ENCODE measurements at places on chromosomes 7 and 10.

DNA sequence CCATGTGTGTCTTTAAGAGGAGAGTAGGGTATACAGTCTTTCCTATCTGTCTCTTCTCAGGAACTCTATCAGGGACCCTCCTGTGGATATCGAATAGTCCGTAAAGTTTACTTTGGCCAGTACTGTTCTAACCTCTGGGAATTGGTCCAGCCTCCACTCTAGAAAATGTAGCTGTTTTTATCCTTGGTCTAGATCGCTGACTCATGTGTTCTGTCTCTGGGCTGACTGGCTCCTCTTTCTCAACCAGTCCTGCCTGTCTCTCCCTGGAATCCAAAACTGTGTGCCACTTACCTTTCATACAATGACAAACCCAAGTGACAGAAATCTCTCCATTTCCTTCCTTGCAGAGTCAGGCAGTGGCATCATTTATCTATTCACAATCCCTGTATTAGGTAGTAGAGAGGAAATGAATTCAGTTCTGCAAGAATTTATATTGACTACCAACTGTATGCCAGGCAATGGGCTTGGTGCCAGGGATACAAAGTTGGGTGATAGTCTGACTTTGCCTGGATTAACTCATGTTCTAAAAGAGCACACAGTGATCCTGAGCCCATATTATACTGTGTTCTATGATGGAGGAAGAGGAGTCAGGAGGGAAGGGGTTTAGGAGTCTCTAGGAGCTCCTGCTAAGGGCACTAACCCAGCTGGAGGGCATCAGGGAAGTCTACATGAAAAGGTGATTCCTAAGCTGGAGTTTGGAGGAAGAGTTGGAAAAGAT is 232.7 kb downstream of the LRMDA start:
- no peak for DNase-seq

- no peak for DNase-seq
These were observed 67.8 kb downstream of the ZNRF2 start for GRCh38 chr7:30352169-30352568.

- DNase-seq, result no peak
These were observed 167.8 kb upstream of the SEMA3A start for GRCh38 chr7:84362360-84362759.

DNA sequence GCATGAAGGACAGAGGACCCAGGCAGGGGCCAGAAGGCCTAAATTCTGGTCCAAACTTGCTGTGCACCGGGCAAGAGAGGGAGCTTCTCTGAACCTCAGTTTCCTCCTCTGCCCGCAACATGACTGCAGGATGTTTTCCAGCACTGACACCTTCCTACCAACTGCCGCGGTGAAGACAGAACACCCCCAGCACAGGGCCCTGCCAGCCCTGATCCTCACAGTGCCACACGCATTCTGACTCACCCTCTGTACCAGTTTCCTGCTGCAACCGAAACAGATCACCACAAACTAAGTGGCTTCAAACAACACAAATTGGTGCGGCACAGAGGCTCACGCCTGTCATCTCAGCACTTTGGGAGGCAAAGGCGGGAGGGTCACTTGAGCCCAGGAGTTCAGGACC is 18.1 kb downstream of the MAD1L1 start:
- DNase-seq, result peak; percentile 6

- DNase-seq, result no peak
These were observed 42.4 kb downstream of the PNLIPRP3 start for GRCh38 chr10:116470071-116470470.

- peak; percentile 85 for DNase-seq
These were observed 994 bp downstream of the GATAD1 start for GRCh38 chr7:92448205-92448747.

DNA sequence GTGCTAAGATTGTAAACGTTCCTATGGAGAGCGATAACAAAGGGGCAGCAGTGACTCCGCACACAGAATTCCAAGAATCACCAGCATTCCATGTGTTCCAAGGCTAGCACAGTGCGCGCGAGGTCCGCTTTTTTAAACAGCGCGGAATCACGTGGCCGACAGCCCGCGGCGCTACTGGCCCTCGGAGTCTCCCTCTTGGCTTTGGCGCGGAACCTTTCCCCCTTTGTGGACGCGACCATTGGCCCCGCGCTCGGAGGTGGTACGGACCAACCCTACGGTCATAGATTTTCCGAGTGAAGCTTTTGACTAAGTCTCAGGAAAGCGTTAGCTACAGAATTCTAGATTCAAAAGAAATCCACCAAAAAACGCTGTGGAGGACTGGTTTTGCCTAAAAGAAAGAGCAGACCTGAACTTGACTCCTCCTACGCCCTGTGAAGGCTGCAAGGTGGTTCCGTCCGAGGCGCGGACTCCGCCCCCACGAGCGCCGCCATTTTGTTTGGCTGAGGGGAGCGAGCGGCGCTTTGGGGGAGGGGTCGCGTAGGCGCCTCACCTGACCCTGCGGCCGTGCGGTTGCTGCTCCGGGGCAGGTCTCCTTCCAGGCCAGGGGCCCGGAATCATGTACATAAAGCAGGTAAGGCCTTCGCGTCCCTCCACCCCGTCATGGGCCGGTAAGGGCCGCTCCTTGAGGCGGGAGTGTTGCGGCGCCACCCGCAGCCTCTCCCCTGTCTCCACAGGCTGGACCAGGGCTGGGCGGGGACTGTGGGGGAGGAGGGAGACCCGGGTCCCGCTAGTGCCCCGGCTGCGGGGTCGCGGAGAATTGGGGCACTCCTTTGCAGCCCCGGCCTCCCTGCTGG is at the start of gene SMC3:
TSS of gene SMC3 (plus strand) at position 495 of the 854 bp plus-strand sequence. CDS start at position 617, 122 bp downstream.
- peak; percentile 89 for DNase-seq

GRCh38 chr7:108324053-108325038 is 131.9 kb downstream of the NRCAM start:
- no peak for DNase-seq

DNA sequence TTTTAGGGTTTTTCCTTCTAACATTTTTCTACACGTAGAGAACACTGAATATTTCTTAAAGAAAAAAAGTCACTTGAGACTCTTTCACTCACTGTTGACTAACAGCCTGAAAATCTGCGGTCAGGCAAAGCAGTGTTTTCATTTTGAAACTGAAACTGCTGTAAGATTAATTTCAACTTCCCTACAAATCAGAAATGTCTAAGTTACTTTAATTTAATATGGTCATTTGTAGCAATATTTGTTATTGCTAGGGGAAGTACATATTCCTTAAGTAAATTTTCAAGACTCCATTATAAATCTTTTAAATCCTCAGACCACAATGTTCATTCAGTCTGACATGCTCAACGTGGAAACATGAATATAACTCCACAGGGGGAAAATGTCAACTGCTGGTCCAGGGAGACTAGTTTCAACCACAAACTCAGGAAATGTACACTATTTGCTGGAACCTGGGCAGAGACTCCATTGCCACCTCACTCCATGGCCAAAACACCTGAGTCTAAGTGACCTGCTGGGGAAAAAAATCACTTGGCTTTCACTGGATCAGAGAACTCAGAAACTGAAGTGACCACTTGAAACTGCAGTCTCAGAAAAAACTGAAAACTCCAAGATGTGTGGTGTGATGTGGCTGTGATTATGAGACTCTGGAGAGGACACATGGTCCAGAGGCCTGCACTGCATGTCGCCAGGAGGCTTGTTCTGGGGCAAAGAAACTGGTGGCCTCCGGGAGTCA is 161.2 kb downstream of the TAX1BP1 start:
- DNase-seq, result peak; percentile 40

- DNase-seq, result peak; percentile 47
These were observed 118.7 kb downstream of the RALA start for GRCh38 chr7:39741942-39742623.

DNA sequence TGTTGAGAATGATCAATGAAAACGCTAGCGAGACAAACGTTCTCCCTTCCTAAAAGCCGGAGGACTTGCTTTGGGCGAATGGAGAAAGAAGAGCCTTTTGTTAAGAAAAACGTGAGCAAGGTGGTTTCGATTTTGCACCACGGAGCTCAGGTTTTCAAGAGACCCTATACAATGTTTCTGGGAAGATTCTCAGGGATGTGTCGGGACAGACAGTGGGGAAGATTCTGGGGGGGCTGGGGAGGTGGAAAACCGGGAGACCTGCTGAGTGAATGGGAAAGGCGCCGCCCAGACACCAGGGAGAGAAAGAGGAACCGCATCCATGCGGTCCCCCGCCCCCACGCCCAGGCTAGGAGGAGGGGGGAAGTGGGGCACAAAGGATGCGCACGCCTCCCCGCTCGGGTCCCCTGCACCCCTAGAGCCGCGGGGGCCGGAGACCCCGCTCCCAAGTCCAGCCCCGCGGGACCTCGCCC is 745 bp downstream of the YWHAG start:
- no peak for DNase-seq

DNA sequence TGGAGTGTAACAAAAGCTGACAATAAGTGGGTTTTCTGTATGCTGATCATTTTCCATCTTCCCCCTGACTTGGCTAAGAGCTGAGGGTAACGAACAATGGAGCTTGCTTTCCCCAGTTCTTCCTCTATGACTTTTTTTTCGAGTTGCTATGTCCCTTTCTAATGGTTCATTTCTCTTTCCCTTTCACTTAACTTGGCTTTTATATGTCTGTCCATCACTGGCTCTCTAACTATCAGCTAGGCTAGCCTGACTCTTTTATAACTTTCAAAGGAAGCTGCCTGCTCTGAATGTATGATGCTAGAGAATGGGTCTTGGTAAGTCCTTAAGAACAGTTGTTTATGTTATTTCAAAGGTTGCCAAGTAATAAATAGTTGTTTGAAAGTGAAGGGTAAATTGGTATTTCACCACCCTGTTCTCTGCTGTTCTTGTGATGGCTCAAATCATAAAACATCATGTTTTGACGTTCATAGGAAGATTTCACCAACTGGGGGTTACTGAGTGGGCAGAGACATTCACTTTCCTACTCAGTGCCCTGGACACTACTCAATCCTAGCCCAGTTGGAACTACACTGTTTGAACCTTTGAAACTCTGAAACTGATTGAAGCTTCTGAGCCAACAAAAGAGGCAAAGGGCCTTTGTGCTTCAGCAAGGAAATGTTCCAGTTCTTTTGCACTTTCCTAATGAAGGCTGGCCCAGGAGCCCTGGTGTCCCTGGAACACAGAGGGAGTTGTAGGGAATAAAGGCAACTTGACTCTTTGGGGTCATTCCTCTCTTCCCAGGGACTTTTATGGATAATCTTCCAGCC is 85.4 kb upstream of the PHYHIPL start:
- no peak for DNase-seq

DNA sequence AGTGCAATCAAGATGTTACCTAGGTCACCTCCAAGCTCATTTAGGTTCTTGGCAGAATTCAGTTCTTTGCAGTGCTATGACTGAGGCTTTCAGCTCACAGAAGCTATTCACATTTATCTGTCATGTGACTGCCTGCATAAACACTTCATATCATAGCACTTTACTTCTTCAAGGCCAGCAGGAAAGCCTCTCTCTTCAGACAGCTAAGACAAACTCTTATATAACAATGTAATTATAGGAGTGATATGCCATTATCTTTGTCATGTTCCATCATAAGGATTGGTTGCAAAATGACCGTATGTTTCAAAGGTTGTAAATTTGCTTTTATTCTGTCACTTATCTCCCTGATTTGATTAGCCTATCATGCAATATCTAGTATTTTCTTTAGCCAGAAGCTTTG is 78.8 kb upstream of the TMEM196 start:
- no peak for DNase-seq

DNA sequence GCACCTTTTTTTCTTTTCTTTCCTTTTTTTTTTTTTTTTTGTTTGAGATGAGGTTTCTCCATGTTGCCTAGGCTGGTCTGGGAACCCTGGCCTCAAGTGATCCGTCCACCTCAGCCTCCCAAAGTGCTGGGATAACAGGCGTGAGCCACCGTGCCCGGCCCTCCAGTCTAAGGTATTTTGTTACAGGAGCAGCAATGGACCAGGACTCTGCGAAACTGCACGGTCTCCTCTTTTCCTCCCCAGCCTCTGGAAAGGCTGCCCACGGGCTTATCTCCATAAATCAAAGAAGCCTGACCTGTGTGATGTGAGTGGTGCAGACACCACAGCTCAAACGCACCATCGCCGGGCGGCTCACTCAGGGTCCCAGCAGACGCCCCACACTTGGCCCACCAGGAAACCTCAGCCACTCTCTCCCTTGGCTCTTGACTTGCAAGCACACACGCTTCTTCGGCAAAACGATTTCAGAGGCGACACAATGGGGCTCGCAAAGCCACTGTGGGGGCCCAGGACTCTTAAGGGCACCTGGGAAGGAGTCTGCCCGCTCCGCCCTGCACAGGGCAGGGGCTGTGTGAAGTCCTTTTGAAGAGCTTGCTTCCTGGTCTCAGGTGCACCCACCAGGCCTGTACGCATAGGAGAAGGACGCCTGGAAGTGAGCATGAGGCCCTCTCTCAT is 20.6 kb downstream of the WDR86 start:
- DNase-seq, result no peak

DNA sequence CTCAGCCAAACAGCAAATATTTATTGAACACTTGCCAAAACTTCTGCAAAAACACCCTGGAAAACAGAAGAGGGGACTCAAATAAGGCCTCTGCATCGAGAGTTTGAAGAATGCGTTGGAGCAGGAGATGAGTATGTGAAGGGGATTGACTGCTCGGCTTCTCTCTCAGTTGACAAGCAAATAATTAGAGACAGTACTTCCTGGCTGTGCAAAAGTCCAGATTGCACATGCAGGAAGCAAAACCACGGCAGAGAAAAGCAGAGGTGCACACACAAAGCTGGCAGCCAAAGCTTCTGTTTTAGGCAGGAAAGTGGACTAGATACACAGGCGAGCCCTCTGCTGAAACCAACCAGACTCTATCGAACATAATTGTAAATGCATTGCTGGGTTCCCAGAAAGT is 343.6 kb upstream of the MGMT start:
- no peak for DNase-seq

- no peak for DNase-seq
These were observed 107.6 kb upstream of the PRSS58 start for GRCh38 chr7:142365410-142365842.

Measured in CD4-positive, CD25-positive, alpha-beta regulatory T cell (primary cell).